ENCODE measurements at places on chromosomes 16 and 17. TPM values are rescaled to one million over a fixed set of nuclear protein-coding genes. Genes with fewer than 3 reads are reported as not detected.

DNA sequence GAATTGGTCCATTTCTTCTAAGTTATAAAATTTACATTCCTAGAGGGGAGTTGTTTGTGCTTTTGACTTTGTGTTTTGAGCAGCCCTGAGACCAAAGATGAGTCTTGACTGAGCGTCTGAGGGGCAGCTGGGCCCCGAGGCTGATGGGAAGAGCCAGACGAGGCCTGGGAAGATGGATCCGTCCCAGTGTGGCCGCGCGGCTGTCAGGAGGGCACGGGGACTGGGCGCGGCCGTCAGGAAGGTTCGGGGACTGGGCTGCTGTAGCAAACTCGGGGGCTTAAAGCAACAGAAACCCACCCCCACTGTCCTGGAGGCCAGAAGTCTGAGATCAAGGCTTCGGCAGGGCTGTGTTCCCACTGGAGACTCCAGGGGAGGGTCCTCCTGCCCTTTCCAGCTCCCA lies 38.2 kb upstream of the GNG13 start:
- DNase-seq, result no peak

Gene TBC1D3I
- 1.7 TPM for polyA plus RNA-seq

DNA sequence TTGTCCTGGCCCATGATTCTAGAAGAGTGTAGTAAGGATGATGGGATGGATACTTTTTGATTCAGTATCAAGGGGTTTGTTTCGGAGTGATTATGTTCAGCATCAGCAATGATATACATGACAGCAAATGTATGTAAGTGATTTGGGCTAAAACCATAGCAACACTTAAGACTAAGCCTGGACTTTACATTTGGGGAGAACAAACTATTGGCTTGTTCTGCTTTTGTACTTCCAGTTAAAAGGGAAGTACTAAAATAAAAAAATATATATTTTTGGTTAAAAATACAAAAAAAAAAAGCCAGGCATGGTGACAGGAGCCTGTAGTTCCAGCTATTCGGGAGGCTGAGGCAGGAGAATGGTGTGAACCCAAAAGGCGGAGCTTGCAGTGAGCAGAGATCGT lies 20.5 kb upstream of the DHX8 start:
- DNase-seq, result no peak

DNA sequence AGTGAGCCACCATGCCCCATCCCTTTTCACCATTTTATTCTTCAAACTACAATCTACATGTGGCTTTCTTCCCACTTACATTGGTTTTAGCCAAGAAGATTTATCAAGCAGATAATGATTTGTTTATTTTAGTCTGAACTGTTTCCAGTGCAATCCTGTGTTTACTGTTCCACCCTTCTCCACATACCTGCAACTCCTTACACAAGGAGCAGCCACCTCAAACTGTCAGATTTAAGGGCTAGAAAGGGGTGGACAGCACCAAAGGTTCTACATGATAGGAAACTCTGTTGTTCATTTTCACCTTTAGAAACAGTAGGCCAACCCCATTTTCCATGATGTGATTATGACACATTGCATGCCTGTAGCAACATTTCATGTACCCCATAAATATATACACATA lies 1.9 kb downstream of the RUNDC1 start:
- DNase-seq, result no peak

Gene BEAN1
- polyA plus RNA-seq, result 1.5 TPM

DNA sequence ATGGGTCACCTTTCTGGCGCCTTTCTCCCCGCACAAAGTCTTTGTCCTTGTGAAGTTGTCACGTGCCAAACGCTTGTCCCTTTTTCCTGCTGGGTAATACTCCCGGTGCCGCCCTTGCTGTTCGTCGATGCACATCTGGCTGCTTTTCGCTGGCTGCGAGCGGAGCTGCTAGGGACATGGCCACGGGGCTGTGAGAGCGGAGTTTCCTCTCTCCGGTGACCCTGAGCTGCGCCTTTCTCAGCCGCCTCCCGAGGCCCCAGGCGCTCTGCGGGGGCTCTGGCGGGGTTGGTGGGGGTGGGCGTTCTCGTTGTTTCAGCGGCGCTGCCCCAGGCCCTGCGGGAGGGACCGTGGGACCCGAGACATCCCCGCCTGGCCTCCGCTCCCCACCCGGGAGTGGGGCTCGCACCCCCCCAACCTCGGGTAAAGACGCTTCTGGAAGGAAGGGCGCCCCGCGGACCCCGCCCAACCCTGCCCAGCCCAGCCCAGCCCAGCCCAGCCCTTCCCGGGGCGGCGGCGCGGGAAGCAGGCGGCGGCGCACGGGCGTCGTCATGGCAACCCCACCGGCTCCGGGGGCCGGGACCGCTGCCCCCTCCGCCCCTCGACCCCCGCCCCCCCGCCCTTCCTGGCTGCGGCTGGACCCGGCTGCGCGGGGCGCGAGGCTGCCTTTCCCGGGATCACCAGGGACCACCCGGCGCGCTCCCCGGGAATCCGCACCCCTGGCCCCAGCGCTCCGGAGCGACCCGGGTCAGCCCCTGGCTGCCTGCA lies 12.3 kb downstream of the CHMP6 start:
- DNase-seq, result no peak

GRCh38 chr16:51994597-51994996 lies 552.3 kb downstream of the TOX3 start:
- peak; percentile 69 for DNase-seq

Gene ENPP7
- 6.1 TPM for polyA plus RNA-seq

Gene KIF2B
- not detected for polyA plus RNA-seq

- no peak for DNase-seq
Observed at GRCh38 chr16:61653544-61653943, 382.7 kb downstream of the CDH8 start.
